Bronchus fibroblast of lung (primary cell): ENCODE measurements at places on chromosomes 5 and 9. TPM values are rescaled to one million over a fixed set of nuclear protein-coding genes. Genes with fewer than 3 reads are reported as not detected.

ALDH7A1 gene
- total RNA-seq: 26.9 and 38.1 TPM in 2 replicates

HBEGF gene
- total RNA-seq: 2.4 and 3.5 TPM in 2 replicates

MAN1B1 gene
- total RNA-seq: 56.0 and 72.4 TPM in 2 replicates

PANK3 gene
- total RNA-seq: 18.3 and 25.6 TPM in 2 replicates

IFT74 gene
- total RNA-seq: 12.3 and 13.4 TPM in 2 replicates

SPATA31D4 gene
- not detected in 2 replicates for total RNA-seq

NUTM2F gene
- not detected in 2 replicates for total RNA-seq

PCA3 gene
- total RNA-seq: not detected in 2 replicates

GPR150 gene
- total RNA-seq: 0.34 and 0.59 TPM in 2 replicates
